Spleen (tissue), 13 donors: ENCODE measurements at places on chromosomes 12 and 14. TPM values are rescaled to one million over a fixed set of nuclear protein-coding genes. Genes with fewer than 3 reads are reported as not detected.

TAMALIN gene
- total RNA-seq, result 70.8 TPM

DHRS2 gene
- 10.7 TPM for total RNA-seq

CRIP2 gene
- 100 TPM for total RNA-seq

UNG gene
- 30.6 TPM for total RNA-seq

ZBTB42 gene
- 4.5 TPM for total RNA-seq

HVCN1 gene
- 48.5 TPM for total RNA-seq

TMPRSS12 gene
- not detected for total RNA-seq

TMCC3 gene
- 34.9 TPM for total RNA-seq

ZNF891 gene
- total RNA-seq, result 5.8 TPM

OLR1 gene
- 10.5 TPM for total RNA-seq

WSCD2 gene
- 0.27 TPM for total RNA-seq

OTUB2 gene
- 0.56 TPM for total RNA-seq

LYZ gene
- 298 TPM for total RNA-seq

TPH2 gene
- not detected for total RNA-seq

SIRT4 gene
- 0.66 TPM for total RNA-seq

SLC38A4 gene
- 0.88 TPM for total RNA-seq

SLC25A47 gene
- total RNA-seq, result not detected

PLEKHG7 gene
- total RNA-seq, result 1.1 TPM

MYF5 gene
- not detected for total RNA-seq

LHX5 gene
- not detected for total RNA-seq

LBHD2 gene
- total RNA-seq, result not detected

DPPA3 gene
- total RNA-seq, result not detected

SLC25A29 gene
- 29.7 TPM for total RNA-seq

OR4E2 gene
- total RNA-seq, result not detected

NRXN3 gene
- 0.68 TPM for total RNA-seq

OTX2 gene
- not detected for total RNA-seq

FGF6 gene
- not detected for total RNA-seq

SERPINA3 gene
- 3.4 TPM for total RNA-seq

NTS gene
- not detected for total RNA-seq

GPR132 gene
- 23.1 TPM for total RNA-seq

TMEM119 gene
- 9.6 TPM for total RNA-seq

ADAM21 gene
- total RNA-seq, result not detected

FAM90A1 gene
- 0.19 TPM for total RNA-seq

GPR68 gene
- total RNA-seq, result 2.6 TPM

IAPP gene
- total RNA-seq, result not detected

ACVRL1 gene
- 92.3 TPM for total RNA-seq

DHH gene
- 1.1 TPM for total RNA-seq

CIROP gene
- not detected for total RNA-seq

VPS33A gene
- total RNA-seq, result 31.5 TPM

NAA30 gene
- total RNA-seq, result 19.1 TPM

RBMS2 gene
- total RNA-seq, result 65.4 TPM

TAS2R30 gene
- total RNA-seq, result 23.9 TPM

AKAP3 gene
- total RNA-seq, result 1.3 TPM

GLI1 gene
- 0.91 TPM for total RNA-seq

VRTN gene
- total RNA-seq, result not detected

MANSC4 gene
- total RNA-seq, result not detected

CCDC88C gene
- total RNA-seq, result 126 TPM

RPL10L gene
- total RNA-seq, result not detected

DYRK4 gene
- total RNA-seq, result 42.1 TPM

P2RX2 gene
- total RNA-seq, result 1.3 TPM
